ENCODE measurements at places on chromosomes 13 and 19.

DNA sequence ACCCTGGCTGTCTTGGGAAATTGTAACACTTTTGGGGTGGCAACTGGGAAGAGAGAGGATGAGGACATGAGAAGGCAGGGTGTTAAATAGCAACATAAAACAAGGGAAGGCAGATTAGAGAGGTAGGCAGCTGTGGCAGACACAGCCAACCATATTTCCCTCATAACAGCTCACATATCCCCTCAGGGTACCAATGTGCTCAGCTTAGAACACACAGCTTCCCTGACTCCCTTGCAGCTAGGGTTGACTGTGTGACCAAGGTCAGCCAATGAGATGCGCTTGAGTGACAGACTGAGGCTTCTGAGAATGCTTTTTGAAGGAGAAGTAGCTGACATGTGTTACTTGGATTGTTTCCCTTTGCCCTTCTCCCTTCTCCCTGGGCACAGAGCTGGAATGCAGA is 28.8 kb upstream of the SPATA13 start:
- DNase-seq = no peak

- DNase-seq = no peak
These were observed 46.0 kb downstream of the ATP11A start for GRCh38 chr13:112735791-112736190.

- no peak for DNase-seq
These were observed 2.4 kb downstream of the AURKC start for GRCh38 chr19:57233207-57233606.

GRCh38 chr19:6740589-6741343 is 1.3 kb downstream of the TRIP10 start:
- DNase-seq = no peak

- no peak for DNase-seq
These were observed 51.6 kb downstream of the RFX2 start for GRCh38 chr19:6058518-6059201.

- DNase-seq = no peak
These were observed 74.6 kb upstream of the C13orf46 start for GRCh38 chr13:114048443-114048842.

GRCh38 chr13:45021250-45021649 is 31.9 kb downstream of the GPALPP1 start:
- no peak for DNase-seq

DNA sequence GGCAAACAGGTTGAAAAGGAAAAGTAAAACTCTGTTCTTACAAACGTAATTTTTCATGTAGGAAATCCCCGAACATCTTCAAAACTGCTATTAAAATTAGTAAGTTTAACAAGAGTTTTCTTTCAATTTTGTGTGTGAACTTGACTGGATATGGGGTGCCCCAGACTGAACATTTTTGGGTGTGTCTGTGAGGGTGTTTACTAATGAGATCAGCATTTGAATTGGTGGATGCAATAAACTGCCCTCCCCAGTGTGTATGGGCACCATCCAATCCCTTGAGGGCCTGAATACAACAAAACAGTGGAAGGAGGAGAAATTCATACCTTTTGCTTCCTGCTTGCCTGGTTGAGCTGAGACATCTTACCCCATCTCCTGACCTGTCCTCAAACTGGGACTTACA is 11.8 kb downstream of the HAUS8 start:
- DNase-seq = no peak

Data from activated gamma-delta T cell treated with anti-CD3 and anti-CD28 coated beads, Interleukin-2, amount 50 U/mL, for 16 hours (primary cell).